Testis (tissue), 5 donors: ENCODE measurements at places on chromosomes 3 and 15. TPM values are rescaled to one million over a fixed set of nuclear protein-coding genes. Genes with fewer than 3 reads are reported as not detected.

Gene RAB43
- 12.4 TPM for polyA plus RNA-seq

Gene TGM4
- 1.1 TPM for polyA plus RNA-seq

Gene ENTPD3
- polyA plus RNA-seq: 0.57 TPM

Gene C3orf85
- polyA plus RNA-seq: 2.2 TPM

Gene CCR1
- polyA plus RNA-seq: 4.9 TPM

Gene ATP13A3
- polyA plus RNA-seq: 26.6 TPM

Gene TNNC1
- polyA plus RNA-seq: 91.7 TPM
